ENCODE measurements at places on chromosomes 2 and 18. TPM values are rescaled to one million over a fixed set of nuclear protein-coding genes. Genes with fewer than 3 reads are reported as not detected.

GRCh38 chr2:67260343-67261277 is 136.5 kb upstream of the ETAA1 start:
- peak; percentile 68 for DNase-seq

DNA sequence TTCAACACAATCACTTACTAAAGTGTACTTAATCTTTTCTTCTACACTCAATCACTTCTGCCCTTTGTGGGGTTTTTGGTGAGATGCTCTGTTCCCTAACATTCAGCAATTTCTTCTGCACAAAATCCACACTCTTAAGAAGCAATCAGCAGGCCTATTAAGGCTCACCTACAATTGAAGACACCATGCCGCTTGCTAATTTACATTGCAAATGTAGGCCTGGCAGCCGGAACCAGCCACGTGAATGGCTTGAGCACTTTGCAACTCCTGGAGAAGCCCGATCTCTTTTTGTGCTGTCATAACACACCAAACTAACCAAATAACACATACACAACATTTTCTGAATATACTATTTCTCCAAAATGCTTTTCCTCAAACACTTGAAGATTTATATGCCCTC is 66.3 kb downstream of the NYAP2 start:
- DNase-seq, result no peak

MAT2A gene
- 116 TPM for total RNA-seq

DNA sequence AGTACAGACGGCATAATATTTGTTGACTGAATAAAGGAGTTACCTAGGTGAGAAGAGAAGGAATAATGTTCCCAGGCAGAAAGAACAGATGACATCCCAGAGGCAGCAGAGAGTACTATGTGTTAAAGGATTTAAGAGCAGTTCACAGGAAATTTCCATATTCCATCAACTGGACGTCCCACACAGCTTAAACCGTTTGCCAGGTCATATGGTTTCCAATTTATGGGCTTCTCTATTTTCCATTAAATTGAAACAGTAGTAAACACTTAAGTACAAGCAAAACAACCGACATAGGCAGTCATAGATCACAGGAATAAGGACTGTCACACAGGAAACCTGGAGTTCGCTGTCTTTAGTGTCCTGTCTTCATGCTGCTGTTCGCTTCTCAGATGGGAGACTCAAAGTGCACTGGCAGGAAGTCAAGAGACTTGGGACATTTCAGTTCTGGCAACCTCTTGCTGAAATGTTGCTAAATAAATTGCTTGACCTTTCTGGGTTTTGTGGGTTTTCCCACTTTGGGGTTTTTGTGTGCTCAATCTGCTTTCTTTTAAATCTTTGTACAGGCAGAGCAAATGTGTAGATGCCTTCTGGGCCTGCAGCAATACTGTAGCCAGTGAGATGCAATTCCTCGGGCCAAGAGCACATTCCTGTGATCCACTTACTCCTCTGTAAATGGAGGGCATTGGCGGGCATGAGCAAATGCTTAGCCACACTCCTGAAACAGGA is 5.8 kb upstream of the PIEZO2 start:
- no peak for DNase-seq

DNA sequence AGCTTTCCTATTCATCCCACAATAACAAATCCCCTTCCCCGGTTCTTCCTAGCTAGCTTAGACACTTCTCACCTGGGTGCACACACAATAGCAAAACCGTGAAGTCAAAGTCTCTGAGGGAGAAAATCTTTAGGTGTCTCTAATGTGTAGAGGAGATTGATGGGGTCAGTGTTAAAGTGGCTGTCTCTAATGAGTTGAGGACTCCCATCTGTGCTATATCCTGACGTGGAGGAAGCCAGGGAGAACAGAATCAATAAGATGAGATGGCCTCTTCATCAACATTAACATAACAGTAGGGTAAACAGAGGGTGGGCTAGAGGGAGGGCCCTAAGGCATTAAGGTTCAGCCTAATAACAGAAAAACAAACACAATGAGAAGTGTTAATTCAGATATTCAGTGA is 120.4 kb downstream of the SLC5A7 start:
- DNase-seq, result no peak

DNA sequence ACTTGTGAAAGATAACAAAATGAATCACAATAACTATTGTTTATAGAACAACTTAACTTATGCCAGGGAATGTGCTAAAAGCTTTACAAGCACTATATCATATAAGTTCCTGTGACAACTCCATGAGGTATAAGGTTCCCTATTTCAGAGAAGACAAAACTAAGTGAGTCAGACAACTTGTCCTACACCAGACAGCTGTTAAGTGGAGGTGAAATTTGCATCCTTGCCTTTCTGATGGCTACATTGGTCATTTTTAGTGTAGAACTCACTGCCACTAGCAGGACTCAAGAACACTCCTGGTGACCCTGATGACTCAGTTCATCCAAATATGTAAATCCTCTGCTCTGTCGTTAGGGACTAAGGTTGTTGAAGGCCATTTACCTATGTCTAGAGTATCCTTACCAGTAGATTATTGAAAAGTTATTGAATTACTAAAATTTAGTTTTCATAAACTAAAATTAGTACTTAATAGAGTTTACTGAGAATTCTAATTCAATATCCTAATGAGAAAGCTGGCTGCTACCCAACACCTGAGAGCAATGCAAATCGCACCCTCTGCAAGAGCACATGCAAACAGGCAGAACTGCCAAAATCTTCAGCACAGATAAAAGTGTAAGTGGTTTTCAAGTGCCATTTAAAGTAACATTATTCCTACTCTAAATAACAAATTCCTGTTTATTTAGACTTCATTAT is 636.2 kb downstream of the NRXN1 start:
- DNase-seq, result no peak

TMEM198 gene
- total RNA-seq, result 2.6 TPM

Measured in Right ventricle myocardium superior (tissue), 1 donor.